Activated CD4-positive, alpha-beta T cell treated with anti-CD3 and anti-CD28 coated beads, Interleukin-2, amount 10 ng/mL, durations not matched to agents 24 days and 14 days (primary cell): ENCODE measurements at places on chromosomes 11 and 22. TPM values are rescaled to one million over a fixed set of nuclear protein-coding genes. Genes with fewer than 3 reads are reported as not detected.

TTLL8 gene
- total RNA-seq, result not detected in 2 replicates

DNA sequence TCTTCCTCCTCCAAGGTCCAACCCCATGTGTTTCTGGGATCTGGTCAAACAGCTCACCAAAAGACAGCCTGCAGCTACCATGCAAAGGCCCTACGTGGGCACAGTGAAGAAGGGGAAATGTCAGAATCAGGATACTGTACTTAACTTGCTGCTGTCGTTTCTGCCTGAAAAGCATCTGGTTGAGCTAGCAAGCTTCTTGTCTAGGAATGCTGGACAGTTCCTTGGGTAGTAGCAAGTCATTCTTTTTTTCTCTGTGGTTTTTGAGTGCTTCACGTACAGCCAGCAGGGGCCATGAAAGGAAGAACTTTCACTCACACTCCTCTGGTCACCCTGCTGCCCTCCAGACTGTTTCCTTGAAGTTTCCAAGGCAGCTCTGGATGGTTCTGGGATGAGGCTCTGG is 24.7 kb downstream of the RCOR2 start:
- H3K4me3 ChIP-seq, result no peak overlapping the region
- no peak for DNase-seq

TSPAN32 gene
- 2.4 and 2.6 TPM in 2 replicates for total RNA-seq

DNA sequence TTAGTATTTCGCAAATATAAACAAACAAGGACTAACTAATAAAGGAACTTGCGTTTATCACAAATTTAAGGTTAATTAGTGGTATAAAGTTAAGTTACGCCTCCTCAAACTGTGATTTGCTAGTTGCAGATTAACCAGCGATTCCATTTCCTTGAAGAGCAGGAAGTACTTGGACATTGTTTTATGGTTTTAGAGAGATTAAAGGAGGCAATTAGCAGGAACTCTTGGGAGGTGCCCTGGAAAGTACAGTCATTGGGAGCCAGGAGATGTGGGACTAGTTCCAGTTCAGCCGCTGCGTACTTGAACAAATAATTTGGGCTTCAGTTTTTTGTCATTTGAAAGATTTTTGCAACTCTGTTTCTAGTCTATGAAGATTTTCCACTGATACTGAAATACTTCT is 3.3 kb downstream of the FAM118B start:
- peaks cover 7% of the 10 kb centered on the region for H3K27me3 ChIP-seq
- no peak for DNase-seq
- H3K4me3 ChIP-seq, result no peak overlapping the region
- H3K36me3 ChIP-seq, result peaks cover 8% of the 10 kb centered on the region

DNA sequence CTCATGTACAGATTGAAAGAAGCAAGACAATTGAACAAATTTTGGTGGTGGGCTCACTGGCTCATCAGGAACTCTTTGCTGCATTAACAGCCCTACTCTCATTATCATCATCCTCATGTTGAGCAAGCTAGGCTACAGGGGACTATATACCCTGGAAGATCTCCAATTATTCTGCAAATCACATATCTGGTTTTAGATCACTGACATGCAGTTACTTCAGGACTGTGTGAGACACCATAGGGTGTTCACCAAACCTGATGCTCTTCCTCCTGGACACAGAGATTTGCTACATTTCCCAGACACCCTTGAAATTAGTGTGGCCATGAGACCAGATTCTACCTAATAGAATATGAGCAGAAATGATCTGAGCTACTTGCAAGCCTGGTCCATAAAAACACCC is 23.0 kb upstream of the ME3 start:
- no peaks in the 10 kb centered on the region for H3K36me3 ChIP-seq
- no peaks in the 10 kb centered on the region for H3K27me3 ChIP-seq
- no peak overlapping the region for H3K4me3 ChIP-seq
- H3K27ac ChIP-seq, result no peak overlapping the region
- H3K4me1 ChIP-seq, result no peaks in the 10 kb centered on the region

MUC6 gene
- not detected in 2 replicates for total RNA-seq

GRCh38 chr22:33766091-33766490 is 154.2 kb downstream of the LARGE1 start:
- H3K4me3 ChIP-seq, result no peak overlapping the region
- H3K27ac ChIP-seq, result no peak overlapping the region
- no peak for DNase-seq
- no peaks in the 10 kb centered on the region for H3K27me3 ChIP-seq

CPT1B gene
- total RNA-seq, result 63.1 and 71.5 TPM in 2 replicates

GRCh38 chr11:7307836-7308235 is 56.1 kb downstream of the SYT9 start:
- H3K27me3 ChIP-seq, result no peaks in the 10 kb centered on the region
- no peak overlapping the region for H3K27ac ChIP-seq
- DNase-seq, result no peak

OR52K2 gene
- total RNA-seq, result not detected in 2 replicates

XKR3 gene
- not detected in 2 replicates for total RNA-seq

DNA sequence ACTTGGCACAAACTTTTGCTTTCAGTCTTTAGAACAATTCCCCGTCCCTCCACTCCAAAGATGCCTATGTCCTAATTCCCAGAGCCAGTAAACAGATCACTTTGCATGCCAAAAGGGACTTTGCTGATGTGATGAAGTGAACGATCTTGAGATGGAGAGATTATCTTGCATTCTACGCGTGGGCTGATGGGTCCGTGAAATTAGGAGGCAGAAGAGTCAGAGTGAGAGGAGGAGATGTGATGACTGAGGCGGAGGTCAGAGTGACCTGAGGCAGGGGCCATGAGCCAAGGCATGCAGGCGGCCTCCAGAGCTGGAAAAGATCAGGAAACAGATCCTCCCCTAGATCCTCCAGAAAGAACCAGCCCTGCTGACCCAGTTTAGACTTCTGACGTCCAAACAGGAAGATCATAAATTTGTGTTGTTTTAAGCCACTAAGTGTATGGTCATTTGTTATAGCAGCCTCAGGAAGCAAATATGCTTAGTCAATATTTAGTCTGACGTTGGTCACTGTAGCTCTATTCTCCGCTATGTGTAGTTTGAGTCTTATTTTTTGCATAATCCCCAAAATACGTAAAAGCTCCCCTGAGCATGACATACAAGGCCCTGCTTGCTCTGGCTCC is 76.0 kb upstream of the TIMP3 start:
- peaks cover 28% of the 10 kb centered on the region for H3K4me1 ChIP-seq
- DNase-seq, result no peak
